AG10803 (cell line): ENCODE measurements at places on chromosomes 13 and 19.
A peak's percentile ranks its signal among the peaks of the same experiment; 100 is the strongest.

DNA sequence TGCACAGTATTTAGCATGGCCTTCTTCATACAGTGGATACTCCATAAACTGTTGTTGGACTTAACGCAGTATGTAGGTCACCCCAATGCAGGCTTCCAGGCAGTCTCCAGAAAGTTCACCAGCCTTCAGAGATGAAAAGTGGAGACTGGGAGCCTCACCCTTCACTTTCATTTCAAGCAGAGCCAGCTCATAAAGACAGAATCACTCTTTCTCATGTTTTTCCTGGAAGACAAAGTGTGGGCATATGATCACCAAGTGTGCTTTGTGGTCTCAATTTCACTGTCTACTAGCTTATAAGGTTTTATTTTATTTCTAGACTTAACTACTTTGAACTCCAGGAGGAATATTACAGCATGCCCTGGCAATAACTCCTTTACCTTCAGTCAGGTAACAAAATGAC lies 26.3 kb upstream of the TNFSF11 start:
- DNase-seq: no peak

- no peak for DNase-seq
Measured at GRCh38 chr19:47623921-47624391, 15.0 kb downstream of the BICRA start.

GRCh38 chr19:33175156-33175782 lies 18.9 kb upstream of the LRP3 start:
- no peak for DNase-seq

DNA sequence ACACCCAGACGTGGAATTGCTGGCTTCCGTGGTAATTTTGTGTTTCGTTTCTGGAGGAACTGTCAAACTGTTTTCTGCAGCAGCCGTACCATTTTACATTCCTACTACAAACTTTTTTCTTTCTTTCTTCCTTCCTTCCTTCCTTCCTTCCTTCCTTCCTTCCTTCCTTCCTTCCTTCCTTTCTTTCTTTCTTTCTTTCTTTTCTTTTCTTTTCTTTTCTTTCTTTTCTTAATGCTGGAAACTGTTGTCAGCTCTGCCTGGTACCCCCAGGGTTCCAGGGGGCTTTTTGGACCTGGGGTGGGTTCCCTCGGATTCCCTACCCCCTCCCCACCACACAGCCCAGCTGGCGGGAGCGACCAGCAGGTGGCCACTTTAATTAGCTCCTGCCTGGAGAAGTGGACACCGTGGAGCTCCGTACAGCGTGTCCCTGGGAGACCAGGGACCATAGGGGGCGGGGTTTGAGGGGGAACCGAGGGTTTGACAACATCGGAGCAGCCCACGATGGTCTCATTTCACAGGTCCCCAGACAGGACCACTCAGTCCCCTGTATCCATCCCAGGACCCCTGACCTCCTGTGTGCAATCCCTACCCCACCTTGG lies 24.4 kb downstream of the CELF5 start:
- no peak for DNase-seq

- DNase-seq: no peak
Measured at GRCh38 chr13:52319876-52320275, 86.1 kb downstream of the THSD1 start.

- no peak for DNase-seq
Measured at GRCh38 chr13:35598790-35599369, 122.4 kb upstream of the MAB21L1 start.

DNA sequence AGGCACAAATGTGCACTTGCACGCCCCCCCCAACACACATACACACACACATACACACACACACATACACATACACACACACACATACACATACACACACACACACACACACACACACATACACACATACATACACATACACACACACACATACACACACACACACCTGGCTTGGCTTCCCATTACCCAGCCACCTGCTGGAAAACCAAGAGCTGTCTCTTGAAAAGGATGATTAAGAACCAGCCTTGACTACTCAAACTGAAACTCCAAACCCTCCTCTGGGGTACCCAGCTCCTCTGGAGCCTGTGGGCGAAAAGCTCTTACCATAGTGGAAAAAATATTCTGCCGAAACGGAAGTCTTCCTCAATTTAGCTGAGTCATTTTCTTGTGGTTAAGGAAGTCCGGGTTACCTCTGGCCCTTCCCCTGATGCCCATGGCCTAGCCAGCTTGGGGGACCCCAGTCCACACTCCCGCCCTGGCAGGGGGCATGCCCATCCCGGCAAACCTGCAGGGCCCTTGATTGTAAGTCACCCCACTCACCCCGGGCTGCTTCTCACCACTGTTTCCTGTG lies 21.9 kb downstream of the CEBPA start:
- DNase-seq: no peak

DNA sequence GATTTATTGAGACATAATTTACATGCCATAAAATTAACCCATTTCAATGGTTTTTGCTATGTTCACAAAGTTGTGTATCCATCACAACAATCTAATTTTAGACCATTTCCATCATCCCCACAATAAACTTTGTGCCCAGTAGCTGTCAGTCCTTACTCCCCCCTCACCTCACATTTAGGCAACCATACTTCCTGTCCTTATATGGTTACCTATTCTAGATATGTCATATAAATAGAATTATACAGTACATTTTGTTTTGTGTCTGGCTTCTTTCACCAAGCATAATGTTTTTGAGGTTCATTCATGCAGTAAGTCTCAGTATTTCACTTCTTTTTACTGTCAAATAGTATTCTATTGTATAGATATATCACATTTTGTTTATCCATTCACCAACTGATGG lies 23.2 kb upstream of the RPL21 start:
- no peak for DNase-seq

DNA sequence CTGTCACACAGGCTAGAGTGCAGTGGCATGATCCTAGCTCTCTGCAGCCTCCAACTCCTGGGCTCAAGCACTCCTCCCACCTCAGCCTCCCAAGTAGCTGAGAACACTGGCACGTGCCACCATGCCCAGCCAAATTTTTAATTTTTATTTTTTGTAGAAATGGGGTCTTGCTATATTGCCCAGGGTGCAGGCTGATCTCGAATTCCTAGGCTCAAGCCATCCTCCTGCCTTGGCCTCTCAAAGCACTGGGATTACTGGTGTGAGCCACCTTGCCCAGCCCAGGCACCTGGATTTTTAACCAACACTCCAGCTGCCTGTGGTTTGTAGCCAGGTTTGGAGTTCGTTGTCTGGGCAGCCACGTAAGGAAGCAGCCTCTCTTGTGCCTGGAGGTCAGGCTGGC lies 9.3 kb upstream of the PEPD start:
- no peak for DNase-seq

GRCh38 chr19:13189600-13189999 lies 39.4 kb downstream of the IER2 start:
- no peak for DNase-seq

DNA sequence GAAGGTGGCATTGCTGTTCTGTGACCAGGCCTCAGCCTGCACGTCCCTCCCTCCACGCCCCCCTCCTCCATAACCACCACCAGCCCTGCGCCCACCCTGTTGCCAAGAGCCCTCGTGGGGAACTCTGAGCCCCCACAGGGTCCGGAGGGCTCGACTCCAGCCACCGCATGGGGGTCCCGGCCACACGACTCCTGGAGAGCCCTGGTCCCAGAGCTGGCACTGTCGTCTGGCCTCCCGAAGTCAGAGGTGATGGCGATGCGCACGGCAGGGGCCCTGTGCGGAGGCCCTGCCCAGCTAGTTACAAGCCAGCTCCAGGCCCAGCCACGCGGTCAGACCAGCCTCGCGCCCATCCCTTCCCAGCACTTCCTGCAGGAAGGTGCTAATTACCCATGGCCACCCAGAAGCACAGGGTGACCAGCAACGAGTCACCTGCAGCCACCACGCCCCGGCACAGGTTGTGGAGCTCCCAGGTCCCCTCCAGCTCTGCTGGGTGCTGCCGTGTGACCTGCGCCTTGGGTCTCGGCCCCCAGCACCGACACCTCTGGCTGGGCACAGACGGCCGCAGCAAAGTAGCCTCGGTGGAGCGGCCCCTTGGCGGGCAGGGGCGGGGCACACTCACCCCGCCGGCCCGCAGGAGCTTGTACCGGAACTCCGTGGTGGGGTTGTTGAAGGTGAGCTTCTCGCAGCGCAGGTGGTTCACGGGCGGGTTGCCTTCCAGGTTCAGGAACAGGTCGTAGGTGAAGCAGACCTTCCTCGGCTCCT lies 49.6 kb downstream of the MLLT1 start:
- DNase-seq: no peak

DNA sequence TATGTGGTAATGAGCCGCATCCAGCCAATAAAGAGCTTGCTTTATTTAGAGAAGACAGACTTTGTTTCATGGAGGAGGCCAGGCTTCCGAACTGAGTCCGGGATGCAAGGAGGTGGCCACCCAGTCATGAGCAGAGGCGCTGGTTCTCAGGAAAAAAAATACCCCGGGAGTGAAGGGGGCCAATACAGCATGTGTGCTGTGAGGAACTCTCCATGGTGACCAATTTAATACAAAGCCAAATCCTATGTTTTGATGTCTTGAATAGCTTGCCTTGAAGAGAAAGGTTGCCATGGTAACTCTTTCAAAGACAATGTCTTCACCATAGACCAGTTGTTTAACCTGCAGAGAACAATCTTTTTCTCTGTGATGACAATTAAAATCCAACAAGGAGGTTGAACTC lies 43.4 kb upstream of the PDCD5 start:
- DNase-seq: no peak

GRCh38 chr19:30880151-30880550 lies 469.1 kb downstream of the TSHZ3 start:
- DNase-seq: no peak

- DNase-seq: no peak
Measured at GRCh38 chr13:114140906-114141250, 8.5 kb upstream of the RASA3 start.

GRCh38 chr13:47611664-47612288 lies 389.3 kb downstream of the SUCLA2 start:
- DNase-seq: no peak

DNA sequence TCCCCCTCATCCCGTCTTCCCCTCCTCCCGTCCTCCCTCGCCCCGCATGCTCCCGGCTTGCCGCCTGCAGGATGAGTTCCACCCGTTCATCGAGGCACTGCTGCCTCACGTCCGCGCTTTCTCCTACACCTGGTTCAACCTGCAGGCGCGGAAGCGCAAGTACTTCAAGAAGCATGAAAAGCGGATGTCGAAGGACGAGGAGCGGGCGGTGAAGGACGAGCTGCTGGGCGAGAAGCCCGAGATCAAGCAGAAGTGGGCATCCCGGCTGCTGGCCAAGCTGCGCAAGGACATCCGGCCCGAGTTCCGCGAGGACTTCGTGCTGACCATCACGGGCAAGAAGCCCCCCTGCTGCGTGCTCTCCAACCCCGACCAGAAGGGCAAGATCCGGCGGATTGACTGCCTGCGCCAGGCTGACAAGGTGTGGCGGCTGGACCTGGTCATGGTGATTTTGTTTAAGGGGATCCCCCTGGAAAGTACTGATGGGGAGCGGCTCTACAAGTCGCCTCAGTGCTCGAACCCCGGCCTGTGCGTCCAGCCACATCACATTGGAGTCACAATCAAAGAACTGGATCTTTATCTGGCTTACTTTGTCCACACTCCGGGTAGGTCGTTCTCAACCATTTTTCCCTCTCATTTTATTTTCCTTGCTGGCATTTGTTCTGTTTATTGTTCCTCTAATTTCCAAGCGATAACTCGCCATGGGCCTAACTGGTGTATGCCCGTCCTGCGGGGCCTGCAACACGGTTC lies 29.8 kb downstream of the NFIX start:
- peak; percentile 34 for DNase-seq
